Activated CD8-positive, alpha-beta T cell treated with anti-CD3 and anti-CD28 coated beads for 36 hours (primary cell): ENCODE measurements at places on chromosomes 3 and 15. TPM values are rescaled to one million over a fixed set of nuclear protein-coding genes. Genes with fewer than 3 reads are reported as not detected.

TNFSF10 gene
- total RNA-seq = 23.6 TPM

BUB1B gene
- 79.6 TPM for total RNA-seq

NR1I2 gene
- 1.0 TPM for total RNA-seq

COLQ gene
- 2.3 TPM for total RNA-seq

OR5K2 gene
- not detected for total RNA-seq

ROPN1 gene
- not detected for total RNA-seq

COL8A1 gene
- not detected for total RNA-seq

SLC22A14 gene
- total RNA-seq = not detected

SCN11A gene
- total RNA-seq = not detected

CHRNA7 gene
- total RNA-seq = 0.20 TPM
